Kidney capillary endothelial cell (primary cell): ENCODE measurements at places on chromosomes 16 and 17.

GRCh38 chr16:66441586-66442375 lies 14.7 kb downstream of the BEAN1 start:
- DNase-seq: no peak

GRCh38 chr16:9567666-9568065 lies 476.2 kb downstream of the HAPSTR1 start:
- DNase-seq: peak; percentile 73

- DNase-seq: peak; percentile 72
These were observed 681 bp downstream of the XPO6 start for GRCh38 chr16:28210979-28211588.

GRCh38 chr16:48583075-48584065 lies 26.6 kb downstream of the N4BP1 start:
- DNase-seq: no peak

- DNase-seq: no peak
These were observed at the start of gene NPW for GRCh38 chr16:2019518-2019920. Gene NPW, plus strand, starts transcription at chr16:2019785.

GRCh38 chr17:12580640-12581039 lies 85.0 kb upstream of the MYOCD start:
- DNase-seq: no peak

DNA sequence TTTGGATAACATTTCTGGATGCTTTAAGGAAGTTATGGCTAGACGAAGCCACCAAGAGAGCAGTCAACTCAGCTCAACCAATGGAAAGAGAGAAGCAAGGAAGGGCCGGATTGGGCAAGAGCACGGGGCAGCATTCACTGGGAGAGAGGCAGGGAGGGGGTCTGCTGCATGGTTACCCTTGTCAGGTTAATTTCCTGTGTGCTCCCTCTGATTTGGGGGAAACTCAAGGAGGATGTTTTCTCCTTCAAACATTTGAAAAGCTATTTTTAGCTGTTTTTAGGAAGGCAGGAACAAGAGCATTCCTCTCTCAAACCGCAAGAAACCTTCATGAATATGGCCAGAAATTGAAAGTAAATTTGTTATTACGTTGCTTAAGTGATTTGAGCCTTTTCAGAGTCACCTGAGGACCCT lies 118.5 kb upstream of the ZFHX3 start:
- no peak for DNase-seq

DNA sequence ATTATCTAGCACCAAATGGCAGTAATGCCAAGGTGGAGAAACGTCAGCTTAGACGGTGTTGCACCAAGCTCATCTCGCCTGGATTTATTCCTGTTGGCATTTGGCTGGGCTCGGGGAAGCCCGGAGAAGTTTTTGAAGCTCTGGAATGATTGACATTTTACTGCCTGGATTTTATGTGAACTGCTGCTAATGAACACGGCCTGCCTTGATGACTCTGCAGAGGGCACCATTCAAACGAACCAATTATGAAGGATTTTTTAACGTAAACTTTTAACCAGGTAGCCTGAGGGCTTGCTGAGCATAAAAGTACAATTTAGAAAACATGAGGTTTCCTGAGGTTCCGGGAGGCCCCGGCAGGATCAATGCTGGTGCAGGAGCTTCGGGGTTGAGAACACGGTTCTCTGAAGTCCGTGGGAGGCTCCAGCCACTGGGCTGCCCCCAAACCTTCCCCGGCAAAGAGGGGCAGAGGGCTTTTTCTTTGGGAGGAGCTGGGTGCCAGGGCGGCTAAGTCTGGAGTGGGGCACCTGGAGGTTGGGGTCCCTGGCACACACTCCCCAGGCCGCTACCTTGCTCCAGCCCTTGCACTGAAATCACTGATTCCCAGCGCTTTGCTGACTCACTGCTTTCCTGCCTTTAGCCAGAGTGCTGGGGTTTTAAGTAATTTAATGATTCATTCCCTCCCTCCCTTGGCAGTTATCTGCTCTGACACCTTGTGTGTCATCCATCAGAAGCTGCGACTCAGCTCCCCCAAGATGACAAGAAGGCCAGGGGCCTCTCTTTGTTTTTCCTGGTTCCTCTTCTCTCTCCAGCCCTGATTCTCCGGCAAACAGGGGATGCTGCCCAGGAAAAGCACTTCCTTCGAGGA lies 161.2 kb upstream of the IRX3 start:
- DNase-seq: peak; percentile 15

- DNase-seq: no peak
These were observed 104.7 kb upstream of the CDH13 start for GRCh38 chr16:82522026-82522425.

- DNase-seq: no peak
These were observed 145.6 kb upstream of the HS3ST2 start for GRCh38 chr16:22668318-22668717.

GRCh38 chr16:70715055-70715858 lies 29.4 kb upstream of the MTSS2 start:
- DNase-seq: peak; percentile 81

DNA sequence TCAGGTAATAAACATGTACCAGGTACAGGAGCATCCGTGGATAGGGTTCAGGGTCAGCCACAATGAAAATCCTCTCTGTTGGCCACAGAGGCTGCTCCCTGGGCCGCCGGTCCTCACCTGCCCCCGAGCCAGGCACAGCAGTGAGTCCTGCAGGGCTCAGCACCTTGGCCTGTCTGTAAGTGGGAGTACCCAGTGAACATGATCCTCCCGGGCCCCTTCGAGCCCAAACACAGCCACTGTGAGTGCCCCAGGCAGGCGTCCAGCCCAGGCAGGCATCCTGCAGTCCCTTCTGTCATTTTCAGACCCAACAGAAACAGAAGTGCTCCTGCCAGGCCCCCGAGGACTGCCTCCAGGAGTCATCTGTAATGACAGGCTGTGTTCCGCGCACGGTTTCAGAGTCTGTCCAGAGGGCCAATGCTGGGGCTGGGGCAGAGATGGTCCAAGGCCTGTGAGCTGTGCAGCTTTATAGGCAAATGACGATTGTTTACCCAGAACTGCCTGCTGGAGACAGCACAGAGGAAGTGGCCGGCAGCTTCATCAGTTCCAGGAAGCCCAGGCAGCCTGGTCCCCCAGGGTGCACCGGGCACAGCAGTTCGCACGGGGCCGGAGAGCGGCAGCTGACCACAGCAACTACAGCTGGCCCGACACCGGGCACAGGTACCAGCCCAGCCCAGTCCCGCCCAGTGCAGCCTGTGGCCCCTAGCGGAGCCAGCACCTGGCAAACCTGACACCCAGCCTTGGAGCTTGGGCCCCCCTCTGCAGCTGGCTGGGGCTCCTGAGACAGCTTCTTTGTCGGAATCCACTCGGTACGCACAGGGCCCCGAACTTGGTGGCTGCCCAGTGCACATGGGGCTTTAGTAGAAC lies 13.2 kb downstream of the SLC7A5 start:
- DNase-seq: no peak

- peak; percentile 31 for DNase-seq
These were observed 1.6 kb downstream of the NUFIP2 start for GRCh38 chr17:29292071-29292991.

- DNase-seq: no peak
These were observed 15.8 kb upstream of the ITGAM start for GRCh38 chr16:31243734-31244670.

DNA sequence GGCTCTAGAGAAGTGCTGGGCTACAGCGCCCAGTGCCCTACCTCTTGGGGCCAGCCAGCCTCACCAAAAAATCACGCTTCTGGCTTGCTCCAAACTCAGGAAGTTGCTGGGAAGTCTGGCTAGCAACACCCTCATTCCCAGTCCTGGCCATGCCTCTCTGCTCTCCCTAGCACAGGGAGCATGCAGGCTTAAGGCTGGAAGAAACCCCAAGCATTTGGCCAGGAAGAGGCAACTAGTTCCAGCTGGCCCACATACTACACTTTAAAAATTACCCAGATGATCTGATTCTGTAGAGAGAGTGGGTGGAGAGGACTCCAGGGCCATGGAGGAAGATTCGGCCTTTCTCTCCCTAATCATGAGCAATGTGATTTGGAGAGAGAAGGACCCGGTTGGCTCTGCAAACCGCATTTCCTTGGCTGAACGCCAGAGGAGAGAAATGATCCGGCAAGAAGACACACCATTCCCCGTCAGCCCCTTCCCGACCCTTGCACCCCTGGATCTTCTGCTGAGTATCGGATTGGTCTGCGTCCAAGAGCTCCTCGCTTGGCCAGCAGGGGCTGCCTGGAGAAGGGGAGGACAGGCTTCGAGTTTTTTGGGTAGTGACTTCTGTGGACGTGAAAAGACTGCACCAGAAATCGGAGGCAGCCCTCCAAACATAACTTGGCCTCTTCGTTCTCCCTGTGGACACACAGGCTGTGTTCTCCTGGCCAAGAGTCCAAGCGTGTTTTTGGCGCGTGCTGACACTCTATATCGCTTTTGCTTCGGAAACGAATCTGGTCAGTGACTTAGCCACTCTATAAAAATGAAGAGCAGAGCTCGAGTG lies 406.3 kb downstream of the WWOX start:
- no peak for DNase-seq

GRCh38 chr17:57662644-57663308 lies 82.3 kb downstream of the CCDC182 start:
- peak; percentile 98 for DNase-seq

GRCh38 chr16:13139661-13140241 lies 238.4 kb downstream of the SHISA9 start:
- no peak for DNase-seq

DNA sequence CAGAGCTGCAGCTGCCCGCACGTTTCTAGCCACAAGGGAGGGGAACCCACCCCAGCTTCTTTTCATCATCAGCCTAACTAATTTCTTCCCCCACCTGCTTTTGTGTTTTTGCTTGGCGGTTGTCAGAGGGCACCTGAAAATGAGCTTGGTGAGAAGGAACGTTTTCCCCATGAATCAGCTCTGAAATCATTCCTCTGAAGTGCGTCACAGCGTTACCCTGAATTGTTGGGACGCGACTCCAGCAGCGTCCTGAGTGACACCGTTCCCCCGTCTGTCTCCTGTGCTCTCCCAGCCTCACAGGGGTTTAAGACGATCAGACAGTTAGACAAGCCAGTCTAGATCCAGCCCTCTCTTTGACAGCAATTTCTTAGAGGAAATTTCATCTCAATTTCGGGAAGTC lies 722.9 kb upstream of the EEF2KMT start:
- DNase-seq: no peak

GRCh38 chr17:51435641-51436091 lies 175.3 kb downstream of the UTP18 start:
- DNase-seq: no peak

- DNase-seq: no peak
These were observed 3.2 kb upstream of the NLK start for GRCh38 chr17:28039251-28039650.

DNA sequence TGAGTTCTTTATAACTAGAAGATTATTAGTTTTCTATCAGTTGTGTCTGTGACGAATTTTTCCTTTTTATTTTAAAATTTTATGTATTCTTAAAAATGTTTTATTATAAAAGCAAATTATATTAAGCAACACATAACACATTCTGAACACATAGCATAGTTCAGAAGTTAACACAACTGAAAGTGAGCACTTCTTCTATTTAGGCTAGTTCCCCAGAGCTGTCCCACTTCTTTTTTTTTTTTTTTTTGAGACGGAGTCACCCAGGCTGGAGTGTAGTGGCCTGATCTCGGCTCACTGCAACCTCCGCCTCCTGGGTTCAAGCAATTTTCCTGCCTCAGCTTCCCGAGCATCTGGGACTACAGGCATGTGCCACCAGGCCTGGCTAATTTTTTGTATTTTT lies 37.7 kb upstream of the ALDH3A2 start:
- DNase-seq: no peak

- DNase-seq: no peak
These were observed 17.8 kb downstream of the PROCA1 start for GRCh38 chr17:28693869-28694268.

GRCh38 chr17:50026046-50026675 lies 29.7 kb upstream of the ITGA3 start:
- DNase-seq: no peak

DNA sequence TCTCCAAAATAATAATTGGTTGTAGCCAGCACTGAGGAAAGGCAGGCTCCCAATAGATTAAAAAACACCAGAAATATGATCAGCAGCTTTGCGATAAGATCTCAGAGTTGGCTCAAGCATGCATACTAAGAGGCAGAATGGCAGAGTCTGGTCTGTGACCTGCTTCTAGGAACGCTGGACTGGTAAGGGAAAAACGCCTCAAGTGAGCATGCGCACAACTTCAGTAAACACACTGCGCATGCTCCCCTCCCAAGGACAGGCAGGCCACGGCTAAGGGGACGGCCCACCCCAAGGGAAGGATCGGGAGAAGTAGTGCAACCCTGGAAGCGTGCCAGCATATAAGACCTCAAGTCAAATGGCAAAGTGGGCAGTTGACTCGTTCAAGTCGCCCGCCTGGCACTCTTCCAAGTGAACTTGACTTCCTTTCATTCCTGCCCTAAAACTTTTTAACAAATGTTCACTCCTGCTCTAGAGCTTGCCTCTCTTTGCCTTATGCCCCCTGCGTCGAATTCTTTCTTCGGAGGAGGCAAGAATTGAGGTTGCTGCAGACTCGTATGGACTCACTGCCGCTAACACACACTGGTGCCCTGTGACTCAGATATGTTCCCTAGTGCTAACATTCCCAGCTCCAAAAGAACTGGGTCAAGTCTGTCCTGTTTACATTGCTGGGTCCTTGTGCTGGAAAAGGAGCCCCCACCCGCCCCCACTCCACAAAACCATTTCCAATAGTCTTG lies 22.4 kb upstream of the PRM1 start:
- no peak for DNase-seq

GRCh38 chr16:46836534-46837530 lies 5.9 kb upstream of the C16orf87 start:
- DNase-seq: no peak

DNA sequence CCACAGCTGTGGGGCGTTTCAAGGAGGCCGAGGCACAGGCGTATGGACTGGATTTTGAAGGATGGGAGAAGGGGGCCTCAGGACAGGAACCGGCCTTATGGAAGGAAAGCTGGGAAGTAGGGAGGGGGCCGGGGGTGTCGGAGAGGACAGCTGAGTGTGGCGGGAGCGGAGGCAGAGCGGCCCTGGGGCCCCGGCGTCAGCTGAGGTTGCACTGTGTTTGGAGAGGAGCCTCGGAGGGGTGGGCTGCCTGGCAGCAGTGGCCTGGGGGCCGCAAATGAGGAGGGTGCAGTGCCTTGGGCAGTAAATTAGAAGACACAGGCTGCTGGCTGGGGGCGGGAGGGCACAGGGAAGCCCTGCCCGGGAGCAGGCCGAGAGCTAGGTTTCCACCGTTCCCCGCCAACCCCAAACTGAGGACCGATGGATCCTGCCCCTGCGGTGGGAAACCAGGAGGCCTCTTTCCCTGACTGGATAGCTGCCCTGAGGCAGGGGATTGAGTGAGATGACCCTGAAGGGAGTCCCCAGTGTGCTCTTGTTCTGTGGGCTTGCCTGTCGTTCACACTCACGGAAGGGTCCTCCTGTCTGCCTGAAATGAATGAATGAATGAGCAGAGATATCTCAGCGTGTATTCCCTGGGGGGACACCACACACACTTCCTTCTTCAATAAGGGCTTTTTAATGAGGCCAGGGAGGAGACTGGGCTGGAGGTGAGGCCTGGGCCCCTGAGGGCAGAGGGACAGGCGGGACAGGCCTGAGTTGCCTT lies 18.4 kb downstream of the FOXJ1 start:
- no peak for DNase-seq

- DNase-seq: no peak
These were observed 26.8 kb downstream of the C17orf75 start for GRCh38 chr17:32315171-32315570.

GRCh38 chr16:89272631-89273030 lies 55.1 kb downstream of the ZNF778 start:
- no peak for DNase-seq
